ENCODE measurements at places on chromosomes 1 and 21. TPM values are rescaled to one million over a fixed set of nuclear protein-coding genes. Genes with fewer than 3 reads are reported as not detected.

Gene HES4
- total RNA-seq: 12.4 TPM

- H3K4me3 ChIP-seq: no peak overlapping the region
- peaks cover 9% of the 10 kb centered on the region for H3K4me1 ChIP-seq
- no peaks in the 10 kb centered on the region for H3K27me3 ChIP-seq
- H3K36me3 ChIP-seq: no peaks in the 10 kb centered on the region
These were observed 8.6 kb upstream of the PIGV start for GRCh38 chr1:26779098-26779668.

- H3K4me1 ChIP-seq: no peaks in the 10 kb centered on the region
- DNase-seq: no peak
- H3K27me3 ChIP-seq: no peaks in the 10 kb centered on the region
- peak overlapping the region; percentile 93 for H3K27ac ChIP-seq
- H3K4me3 ChIP-seq: no peak overlapping the region
- no peaks in the 10 kb centered on the region for H3K36me3 ChIP-seq
These were observed 17.2 kb downstream of the MTHFR start for GRCh38 chr1:11788549-11789053.

DNA sequence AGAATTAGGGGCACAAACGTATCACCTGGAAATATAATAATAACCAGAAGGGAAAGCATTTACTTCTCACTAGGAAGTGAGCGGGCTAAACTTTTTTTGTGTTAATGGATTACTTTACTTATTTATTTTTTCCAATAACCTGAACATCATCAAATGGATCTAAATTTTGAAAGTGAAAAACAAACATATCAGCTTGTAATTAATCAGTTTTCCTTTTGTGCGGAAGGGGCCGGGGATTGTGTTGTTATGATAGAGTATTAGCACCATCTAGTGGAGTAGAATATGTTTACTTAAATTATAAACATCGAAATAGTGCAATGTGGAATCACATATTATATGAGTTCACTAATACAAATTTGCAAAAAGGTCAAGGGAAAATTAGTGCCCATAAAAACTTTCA lies 9.0 kb downstream of the CFH start:
- H3K4me1 ChIP-seq: no peaks in the 10 kb centered on the region
- H3K4me3 ChIP-seq: no peak overlapping the region
- no peaks in the 10 kb centered on the region for H3K27me3 ChIP-seq
- no peaks in the 10 kb centered on the region for H3K36me3 ChIP-seq
- no peak overlapping the region for H3K27ac ChIP-seq
